GM19239 (cell line): ENCODE measurements at places on chromosomes 4 and X.

GRCh38 chrX:643911-644303, 13.3 kb downstream of the SHOX start:
- DNase-seq: no peak

GRCh38 chr4:169256856-169257761, 13.6 kb downstream of the SH3RF1 start:
- DNase-seq: no peak

DNA sequence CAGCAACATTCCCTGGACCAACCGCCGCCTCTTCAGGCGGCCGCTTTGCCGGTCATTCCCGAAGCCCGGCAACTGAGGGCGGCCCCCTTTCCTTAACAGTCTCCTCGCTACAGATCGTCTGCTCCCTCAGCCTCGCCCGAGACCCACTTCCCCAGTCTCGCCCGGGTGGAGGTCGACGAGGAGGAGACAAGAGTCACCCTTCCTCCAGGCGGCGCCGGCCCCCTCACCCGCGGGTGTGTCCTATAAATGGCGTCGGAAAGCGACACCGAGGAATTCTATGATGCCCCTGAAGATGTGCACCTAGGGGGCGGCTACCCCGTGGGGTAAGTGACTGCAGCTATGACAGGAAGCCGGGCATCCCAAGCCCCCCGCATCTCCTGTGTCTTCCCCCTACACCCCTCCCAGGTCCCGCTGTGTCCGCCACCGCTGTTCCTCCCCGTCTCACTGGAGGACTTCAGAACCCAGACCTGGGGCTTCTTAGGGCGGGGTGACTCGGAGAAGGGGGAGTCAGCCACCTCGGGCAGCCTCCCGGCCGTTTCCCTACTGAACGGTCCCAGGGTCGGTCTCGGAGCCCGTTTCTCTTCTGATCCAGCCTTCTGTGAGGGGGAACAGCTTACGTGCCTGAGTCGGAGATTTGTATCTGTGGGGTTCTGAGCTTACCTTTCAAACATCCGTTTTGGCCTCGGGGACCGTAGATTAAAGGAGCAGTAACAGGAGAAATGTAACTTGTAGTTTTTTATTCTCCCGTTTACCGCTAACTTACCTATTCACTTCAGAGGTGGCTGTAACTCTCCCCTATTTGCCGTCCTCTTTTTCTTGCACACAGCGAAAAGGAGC, 570 bp downstream of the WDR44 start:
- DNase-seq: no peak

DNA sequence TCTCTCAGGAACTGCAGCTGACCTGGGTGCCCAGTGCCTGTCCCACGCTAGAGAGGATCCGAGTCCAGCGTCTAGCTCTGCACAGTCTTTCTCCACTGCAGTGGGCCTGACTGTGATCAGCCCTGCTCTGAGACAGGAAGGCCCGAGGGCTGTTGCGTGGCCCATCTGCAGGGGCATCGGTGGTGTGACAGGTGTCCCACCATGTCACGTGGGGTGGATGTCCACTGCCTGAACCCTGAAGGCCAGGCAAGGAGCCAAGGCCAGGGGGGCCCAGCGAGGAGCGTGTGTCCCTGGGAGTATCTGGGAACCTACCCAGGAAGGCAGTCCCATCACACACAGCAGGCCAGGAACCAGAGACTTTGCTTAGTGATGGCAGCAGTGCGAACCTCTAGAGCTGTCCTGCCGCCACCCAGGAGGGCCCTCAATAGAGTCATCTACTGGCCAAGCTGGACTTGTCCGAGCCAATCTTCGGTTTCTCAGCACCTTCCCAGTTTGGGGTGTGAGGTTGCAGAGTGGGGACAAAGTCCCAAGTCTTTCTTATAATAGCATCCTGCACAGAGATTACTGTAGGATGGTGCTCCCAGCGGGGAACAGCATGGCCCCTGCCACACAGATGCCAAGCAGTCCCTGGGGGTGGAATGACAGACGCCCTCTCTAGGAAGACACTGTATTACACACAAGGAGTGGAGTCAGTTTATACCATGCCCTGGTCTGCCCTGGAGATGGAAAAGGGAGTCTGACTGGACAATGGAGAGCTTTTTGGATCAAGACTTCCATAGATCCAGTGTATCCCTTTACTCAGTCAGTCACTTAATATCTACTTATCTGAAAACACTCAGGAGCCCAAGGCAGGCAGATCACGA, 38.3 kb downstream of the DCTD start:
- no peak for DNase-seq

- DNase-seq: no peak
These were observed 971.6 kb upstream of the INTU start for GRCh38 chr4:126661194-126661593.

- no peak for DNase-seq
These were observed 40.9 kb downstream of the P2RY8 start for GRCh38 chrX:1496076-1496475.

DNA sequence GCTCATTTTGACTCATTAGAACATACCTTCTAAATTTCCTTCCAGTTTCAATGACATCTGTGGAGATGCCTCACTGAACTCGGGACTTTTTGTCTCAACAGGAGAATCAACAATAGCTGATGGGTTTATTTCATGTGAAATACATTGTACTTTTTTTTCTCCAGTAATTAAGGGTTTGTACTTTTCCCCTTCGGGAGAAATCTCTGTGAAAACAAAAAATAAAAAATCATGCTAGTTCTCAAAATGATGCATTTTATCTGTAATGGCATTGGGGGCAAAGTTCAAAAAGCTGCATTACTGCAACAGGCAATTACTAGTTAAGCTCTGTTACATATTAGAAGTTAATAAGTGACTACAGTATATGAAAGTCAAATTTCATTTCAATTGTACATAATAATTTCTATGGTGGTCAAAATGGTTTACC, 167.3 kb upstream of the SH3RF1 start:
- no peak for DNase-seq

DNA sequence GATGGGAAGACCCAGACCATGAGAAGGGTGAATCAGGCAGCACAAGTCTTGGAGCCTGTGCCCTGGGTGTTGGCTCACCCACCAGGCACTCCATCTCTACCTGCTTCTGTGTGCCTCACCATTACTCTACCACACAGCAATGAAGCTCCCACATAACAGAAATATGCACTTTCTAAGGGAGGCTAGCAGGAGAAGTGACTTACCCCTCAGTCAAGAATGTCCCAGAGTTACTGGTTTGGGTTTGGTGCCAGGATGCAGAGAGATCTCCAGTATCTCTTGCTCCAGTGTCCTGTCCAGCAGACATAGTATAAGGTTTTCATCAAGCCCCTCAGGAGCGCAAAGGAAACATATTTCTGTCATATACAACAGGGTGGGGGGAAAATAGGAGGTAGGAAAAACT, 11.3 kb upstream of the RAB40A start:
- DNase-seq: no peak

GRCh38 chrX:22963196-22963595, 36.6 kb upstream of the DDX53 start:
- DNase-seq: no peak

- DNase-seq: no peak
These were observed 48.8 kb downstream of the RPS6KA3 start for GRCh38 chrX:20217906-20218305.

DNA sequence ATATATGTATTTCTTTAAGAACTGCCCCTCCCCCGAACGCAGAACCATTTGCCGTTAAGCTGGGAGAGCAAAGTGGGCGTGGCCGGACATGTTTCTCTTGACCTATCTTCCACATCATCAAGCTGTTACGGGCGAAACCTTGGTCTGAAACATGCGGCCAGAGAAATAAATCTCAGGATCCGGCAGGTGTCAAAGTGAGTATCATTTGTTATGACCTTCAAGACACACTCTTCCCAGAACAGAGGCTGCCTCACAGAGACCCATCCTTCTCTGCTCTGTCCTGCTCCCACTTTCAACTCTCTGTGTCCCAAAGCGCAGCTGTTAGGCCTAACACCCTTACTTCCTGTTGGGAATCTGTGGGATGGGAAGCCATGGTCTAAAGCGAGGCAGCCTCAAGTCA, at the start of gene MAGEB18:
Gene MAGEB18, plus strand, starts transcription at position 70 of the 400 bp plus-strand sequence. CDS start 643 bp downstream, outside the sequence.
- DNase-seq: no peak

GRCh38 chr4:36137336-36137735, 107.0 kb downstream of the ARAP2 start:
- no peak for DNase-seq

GRCh38 chrX:23854945-23855344, 52.8 kb downstream of the APOO start:
- no peak for DNase-seq

DNA sequence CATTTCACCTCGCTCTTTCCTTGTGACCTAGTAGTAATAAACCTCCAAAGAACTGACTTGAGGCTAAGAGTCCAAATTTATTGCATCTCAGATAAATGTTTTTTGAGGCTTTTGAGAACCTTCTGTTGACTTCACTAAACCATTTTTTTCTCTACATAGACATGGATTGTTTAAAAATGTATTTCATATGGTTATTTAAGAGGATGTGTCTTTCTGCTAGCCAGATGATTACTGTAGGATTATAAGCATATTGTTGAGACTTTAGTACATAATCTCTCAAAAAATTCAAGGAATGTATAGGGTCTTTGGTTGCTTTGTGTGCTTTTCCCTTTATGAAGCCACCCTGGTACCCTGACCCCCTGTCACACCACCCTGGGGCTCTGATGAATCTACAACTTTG, 44.8 kb downstream of the ATXN3L start:
- no peak for DNase-seq

DNA sequence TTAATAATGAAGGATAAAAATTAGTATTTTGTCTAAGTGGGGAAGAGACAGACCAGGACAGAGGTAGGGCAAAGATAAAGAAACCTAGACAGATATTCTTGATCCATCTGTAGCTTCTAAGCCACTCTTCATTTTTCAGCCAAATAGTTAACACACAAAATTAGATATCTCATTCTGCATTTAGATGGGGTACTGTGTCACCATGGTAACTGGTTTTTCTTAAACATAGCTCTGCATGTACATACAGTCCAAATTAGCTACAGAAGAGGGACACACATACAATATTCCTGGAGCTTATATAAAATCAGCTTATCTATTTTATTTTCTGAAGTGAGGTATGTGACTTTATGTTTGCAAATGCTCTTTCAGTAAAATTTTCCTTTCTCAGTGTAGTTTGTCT, 393.7 kb downstream of the PPP3CA start:
- no peak for DNase-seq

DNA sequence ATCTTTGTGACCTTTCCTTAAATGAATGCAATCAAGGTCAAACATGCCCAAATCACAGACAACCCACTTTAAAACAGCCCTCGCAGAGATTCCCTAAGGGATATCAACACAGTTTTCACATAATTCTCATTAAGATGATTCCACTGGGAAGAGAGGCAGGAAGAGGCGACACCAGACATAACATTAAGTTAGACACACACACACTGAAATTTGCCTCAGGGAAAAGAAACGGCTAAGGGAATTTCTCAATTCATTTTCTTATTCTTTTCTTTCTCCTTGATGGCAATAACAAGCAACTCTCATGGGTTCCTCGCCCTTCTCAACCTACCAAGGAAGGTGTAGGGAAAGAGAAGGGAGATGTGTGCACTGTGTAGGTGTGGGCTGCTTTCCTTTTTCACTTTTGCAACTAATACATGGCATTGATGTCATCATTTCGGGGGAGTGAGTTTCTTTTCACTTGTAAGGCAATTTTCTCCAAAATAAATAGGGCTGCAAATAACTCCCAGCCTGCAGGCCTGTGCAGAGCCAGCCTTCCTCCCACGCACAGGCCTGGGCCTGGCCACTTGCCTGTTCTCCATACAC, 41.4 kb downstream of the SOD3 start:
- DNase-seq: no peak

DNA sequence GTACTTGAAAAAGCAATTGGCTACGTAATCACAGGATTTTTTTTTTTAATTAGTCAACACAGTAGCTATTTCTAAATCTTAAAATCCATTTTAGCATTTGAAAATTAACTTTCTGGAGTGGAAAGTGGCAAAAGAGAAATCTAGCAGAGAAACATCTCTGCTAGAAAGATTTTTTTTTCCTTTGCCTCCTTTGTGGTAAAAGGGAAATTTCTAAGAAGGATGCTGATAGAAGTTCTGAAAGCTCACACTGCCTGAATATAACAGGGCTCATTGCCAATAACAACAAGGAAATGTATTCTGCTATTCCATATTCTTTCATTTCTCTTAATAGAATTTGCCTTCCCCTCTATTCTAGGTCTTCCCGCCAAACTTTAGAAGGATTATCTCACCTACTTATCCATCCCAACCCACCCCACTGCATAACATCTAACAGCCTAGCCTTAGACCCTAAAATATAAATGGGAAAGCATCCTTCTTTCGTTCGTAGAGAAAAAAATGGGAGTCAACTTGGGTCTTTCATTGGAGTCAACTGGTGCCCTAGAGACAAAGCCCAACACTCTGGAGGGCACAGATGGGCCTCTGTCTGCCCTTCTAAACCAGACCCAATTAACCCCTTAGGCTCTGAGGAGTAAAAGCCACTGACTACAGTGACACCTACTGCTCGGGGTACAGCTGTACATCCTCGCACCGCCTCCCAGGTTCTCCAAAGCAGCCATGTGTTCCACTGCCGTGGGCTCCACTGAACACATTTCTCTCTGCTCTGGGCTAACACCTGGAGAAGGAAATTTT, 103.9 kb downstream of the MAML3 start:
- no peak for DNase-seq

DNA sequence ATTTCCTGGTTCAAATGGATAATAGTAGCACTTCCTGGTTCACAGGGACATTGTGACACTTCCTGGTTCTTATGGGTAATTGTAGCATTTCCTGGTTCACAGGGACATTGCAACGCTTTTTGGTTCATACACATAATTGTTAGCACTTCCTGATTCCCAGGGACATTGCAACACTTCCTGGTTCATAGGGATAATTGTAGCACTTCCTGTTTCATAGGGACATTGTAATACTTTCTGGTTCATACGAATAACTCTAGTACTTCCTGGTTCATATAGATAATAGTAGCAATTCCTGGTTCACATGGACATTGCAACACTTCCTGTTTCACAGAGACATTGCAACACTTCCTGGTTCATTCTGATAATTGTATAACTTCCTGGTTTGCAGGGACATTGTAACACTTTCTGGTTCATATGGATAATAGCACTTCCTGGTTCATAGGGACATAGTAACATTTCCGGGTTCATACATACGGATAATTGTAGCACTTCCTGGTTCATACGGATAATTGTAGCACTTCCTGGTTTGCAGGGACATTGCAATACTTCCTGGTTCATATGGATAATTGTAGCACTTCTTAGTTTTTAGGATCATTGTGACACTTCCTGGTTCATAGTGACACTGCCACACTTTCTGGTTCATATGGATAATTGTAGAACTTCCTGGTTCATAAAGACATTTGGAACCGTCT, 61.6 kb upstream of the CD99 start:
- no peak for DNase-seq
